ENCODE measurements at places on chromosomes 16 and 17. TPM values are rescaled to one million over a fixed set of nuclear protein-coding genes. Genes with fewer than 3 reads are reported as not detected.

The SARM1 gene
- 1.5 TPM for total RNA-seq

The CPHXL gene
- not detected for total RNA-seq

The KCNJ2 gene
- 0.79 TPM for total RNA-seq

The TNFRSF12A gene
- total RNA-seq: 44.2 TPM

The ROGDI gene
- total RNA-seq: 22.0 TPM

The MVP gene
- total RNA-seq: 182 TPM

The TBC1D28 gene
- not detected for total RNA-seq

The SPATA32 gene
- not detected for total RNA-seq

The MPDU1 gene
- 72.2 TPM for total RNA-seq

The ABCA6 gene
- 19.0 TPM for total RNA-seq

The DNASE1L2 gene
- total RNA-seq: 0.22 TPM

The PRDM7 gene
- not detected for total RNA-seq

The CCL4 gene
- not detected for total RNA-seq

The NPIPB9 gene
- total RNA-seq: 1.4 TPM

The PRSS21 gene
- total RNA-seq: 0.40 TPM

The GAS2L2 gene
- under 0.01 TPM for total RNA-seq

The SUPT4H1 gene
- total RNA-seq: 50.8 TPM

The GNG13 gene
- total RNA-seq: not detected

The GPR179 gene
- not detected for total RNA-seq

The CBX2 gene
- total RNA-seq: 4.6 TPM

The PIK3R5 gene
- total RNA-seq: not detected

The MSLN gene
- total RNA-seq: 0.20 TPM

The ABCC3 gene
- total RNA-seq: 0.40 TPM
